RKO (cell line): ENCODE measurements at places on chromosomes 16 and 17.

DNA sequence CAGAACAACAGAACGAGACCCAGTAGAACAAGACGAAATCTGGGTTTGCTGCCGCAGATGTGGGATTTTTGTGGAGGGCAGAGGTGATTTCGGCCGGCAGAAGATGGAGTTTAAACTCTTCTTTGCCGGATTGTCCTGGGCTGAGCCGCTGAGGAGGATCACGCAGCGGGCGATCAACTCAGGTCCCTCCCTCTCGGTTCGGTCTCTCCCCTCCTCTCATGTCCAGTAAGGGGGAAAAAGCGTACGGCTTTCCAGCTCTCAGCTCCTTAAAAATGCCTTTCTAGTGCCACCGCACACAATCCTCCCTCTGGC lies 2.5 kb downstream of the PHF12 start:
- DNase-seq = peak; percentile 18

DNA sequence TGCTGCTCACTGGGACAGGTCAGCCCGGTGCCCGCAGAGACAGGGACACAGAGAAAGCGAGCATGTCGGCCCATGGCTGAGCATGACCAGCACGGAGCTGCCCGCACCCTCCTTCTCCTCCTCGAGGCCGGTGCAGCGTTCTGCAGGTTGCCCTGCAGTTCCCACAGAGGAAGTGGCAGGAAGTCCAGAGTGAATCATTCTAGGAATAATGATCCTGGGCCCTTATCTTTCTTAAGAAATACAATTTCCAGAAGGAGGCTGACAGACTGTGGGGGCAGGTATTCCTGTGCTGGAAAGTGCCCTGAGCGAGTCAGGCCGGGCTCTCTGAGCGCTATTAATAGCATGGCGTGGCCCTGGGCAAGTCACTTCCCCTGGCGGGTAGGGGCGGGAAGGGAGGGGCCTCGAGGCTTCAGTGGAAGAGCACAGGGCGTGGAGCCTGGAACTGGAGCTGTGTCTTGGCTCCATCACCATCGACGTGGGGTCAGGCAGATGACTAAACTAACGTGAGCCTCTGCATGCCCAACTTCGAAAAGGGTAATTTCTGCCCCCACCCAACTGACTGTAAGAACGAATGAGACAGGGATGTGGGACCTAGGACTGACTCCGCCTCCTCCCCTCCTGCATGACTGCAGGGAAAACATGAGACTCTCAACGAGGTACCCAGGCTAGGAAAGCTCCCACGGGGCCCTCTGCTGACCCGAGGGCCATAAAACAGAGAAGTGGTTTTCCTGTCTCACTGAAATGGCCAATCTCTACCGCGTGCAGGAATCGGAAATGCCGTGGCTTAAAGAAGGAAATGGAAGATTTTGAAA lies 9.8 kb downstream of the TMEM204 start:
- DNase-seq = peak; percentile 22

DNA sequence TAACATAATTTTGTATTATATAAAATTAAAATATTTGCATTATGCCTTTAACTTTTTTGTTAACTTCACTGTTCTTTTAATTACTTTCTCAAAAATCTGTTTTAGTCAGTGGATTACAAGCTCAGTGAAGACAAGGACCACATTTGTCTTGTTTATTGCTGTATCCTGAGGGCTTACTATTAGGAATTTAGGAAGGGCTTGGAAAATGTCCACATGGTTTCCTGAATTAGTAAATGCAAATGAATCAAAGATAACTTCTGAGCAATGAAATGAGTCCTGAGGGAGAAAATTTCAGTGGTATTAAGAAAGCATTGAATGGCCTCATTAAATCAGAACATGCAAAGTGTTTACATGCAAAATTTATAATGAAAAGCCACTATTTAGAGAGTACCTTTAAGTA lies 1293.2 kb upstream of the GOT2 start:
- DNase-seq = no peak

GRCh38 chr16:70348991-70349390 lies 2.3 kb downstream of the DDX19A start:
- no peak for DNase-seq

- no peak for DNase-seq
These were observed 26.5 kb downstream of the STAT3 start for GRCh38 chr17:42361781-42362186.

- DNase-seq = no peak
These were observed 12.3 kb upstream of the FASN start for GRCh38 chr17:82110298-82110697.
